Stimulated activated CD8-positive, alpha-beta memory T cell treated with anti-CD3 and anti-CD28 coated beads, Interleukin-4, amount 100 ng/mL, for 4 hours (primary cell): ENCODE measurements at places on chromosomes 16 and 17.

DNA sequence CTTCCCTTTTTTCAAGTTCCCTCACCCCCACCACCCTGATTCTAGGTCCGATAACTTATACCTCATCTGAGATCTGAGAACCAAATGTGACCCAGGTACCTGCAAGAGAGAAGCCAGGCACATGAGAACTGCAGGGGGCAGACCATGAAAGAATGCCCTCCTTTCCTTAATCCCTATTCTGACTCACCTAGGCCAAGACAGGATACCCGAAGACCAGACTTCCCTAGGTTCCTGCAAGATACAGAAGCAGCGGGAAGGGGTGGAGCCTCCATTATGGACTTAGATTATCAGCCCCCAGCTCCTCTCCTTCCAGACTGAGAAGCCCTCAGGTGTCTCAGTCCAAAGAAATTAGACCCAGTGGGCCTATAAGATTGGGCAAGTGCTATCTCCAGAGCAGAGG lies 2.1 kb downstream of the KCNAB3 start:
- no peak for DNase-seq

DNA sequence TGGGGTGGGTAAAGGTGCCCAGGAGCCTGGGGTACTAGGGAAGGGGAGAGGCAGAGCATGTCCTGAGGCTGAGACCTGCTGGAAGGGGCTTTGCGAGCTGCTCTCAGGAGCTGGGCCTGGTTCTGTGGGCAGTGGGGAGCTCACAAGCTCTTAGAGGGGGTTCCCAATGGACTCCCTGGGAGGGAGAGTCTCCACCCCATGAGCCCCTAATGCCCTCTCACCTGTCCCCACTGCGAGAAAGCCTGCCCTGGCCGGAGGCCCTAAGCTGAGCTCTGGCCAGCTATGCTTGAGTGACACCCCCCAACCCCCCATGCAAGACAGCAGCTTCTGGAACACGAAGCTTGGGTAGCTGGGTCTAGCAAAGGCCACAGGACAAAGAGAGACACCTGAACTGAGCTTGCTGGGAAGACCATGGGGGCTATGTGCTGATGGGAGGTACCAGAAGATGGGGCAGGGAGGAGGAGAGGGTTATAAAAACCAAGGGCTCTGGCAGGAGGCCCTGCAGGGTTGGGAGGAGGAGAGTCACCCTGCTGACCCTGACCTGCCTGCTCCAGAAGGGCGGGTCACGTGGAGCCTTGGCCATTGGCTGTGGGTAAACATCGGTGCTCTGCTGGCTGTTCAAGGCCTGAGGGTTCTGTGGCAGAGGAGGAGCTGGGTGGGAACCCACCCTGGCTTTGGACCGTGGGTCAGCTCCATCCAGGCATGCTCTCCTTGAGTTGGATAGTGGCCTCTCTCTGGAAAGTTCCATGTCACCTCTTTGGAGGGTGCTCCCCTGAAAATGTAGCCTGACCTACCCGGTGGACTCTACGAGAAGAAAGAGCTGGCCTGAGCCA lies 106.7 kb downstream of the RAB11FIP4 start:
- DNase-seq = no peak

DNA sequence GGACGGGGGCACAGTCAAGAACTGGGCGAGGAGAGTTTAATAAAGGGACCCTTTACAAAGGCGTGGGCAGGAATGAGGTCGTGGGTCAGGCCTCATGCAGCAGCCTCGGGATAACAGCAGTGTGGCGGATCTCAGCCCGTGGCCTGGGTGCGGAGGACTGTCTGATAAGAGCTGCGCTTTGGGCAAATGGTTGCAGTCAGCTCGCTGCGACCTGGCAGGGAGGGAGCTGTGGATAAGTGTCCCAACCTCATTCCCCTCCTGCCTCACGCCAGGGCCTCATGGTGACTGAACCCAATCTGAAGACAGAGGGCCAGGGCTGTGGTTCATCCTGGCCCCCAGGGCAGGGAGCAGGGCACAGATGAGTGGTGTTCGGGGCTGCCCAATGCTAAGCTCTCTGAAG lies 13.6 kb downstream of the SMTNL2 start:
- DNase-seq = no peak

GRCh38 chr16:15980329-15980728 lies 30.9 kb downstream of the ABCC1 start:
- DNase-seq = no peak

GRCh38 chr17:82348866-82349265 lies 10.2 kb upstream of the TEX19 start:
- DNase-seq = no peak

- DNase-seq = no peak
Measured at GRCh38 chr16:23258919-23259237, 43.2 kb upstream of the SCNN1B start.

DNA sequence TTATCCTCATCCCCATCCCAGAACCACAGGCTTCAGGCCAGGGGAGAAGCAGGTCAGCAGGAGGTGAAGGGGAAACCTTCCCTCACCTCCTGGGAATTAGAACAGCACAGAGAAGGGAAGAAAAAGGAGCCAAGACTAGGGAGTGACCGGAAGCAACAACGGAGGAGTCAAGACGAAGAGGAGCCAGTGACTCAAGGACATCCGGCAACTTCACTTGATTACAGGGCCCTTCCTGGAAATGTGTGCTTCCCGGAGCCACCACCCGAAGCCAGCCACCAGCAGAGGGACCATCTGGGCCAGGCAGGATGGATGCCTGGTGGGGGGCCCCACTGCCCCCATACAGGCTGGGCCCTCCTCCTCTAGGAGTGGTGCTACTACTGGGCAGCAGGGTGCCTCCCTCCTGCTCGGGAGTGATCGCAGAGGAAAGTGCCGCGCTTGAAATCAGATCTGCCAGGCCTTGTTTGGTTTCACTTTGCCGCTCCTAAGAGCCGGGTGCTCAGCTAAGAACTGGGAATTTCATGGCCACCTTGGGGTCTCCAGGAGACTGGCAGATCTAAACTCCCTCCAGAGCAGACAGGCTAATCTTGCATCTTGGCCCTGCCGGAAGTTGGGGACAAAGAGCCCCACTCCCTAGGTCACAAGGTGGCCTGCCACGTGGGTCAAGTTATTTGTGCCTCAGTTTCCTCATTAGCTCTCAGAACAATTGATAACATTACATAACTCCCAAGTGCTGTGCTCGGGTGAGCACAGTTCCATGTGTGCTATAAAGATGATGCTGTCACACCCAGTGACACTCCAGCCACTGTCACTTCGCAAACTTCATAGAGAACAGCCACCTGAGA lies 6.6 kb downstream of the CDC42EP4 start:
- DNase-seq = no peak

- no peak for DNase-seq
Measured at GRCh38 chr17:61057257-61057656, 342.4 kb upstream of the TBX2 start.

- no peak for DNase-seq
Measured at GRCh38 chr16:66489385-66489784, 60.5 kb downstream of the TK2 start.

- peak; percentile 52 for DNase-seq
Measured at GRCh38 chr16:88781140-88782077, 3.6 kb downstream of the PIEZO1 start.

- no peak for DNase-seq
Measured at GRCh38 chr17:13182450-13182849, 164.6 kb upstream of the ELAC2 start.

DNA sequence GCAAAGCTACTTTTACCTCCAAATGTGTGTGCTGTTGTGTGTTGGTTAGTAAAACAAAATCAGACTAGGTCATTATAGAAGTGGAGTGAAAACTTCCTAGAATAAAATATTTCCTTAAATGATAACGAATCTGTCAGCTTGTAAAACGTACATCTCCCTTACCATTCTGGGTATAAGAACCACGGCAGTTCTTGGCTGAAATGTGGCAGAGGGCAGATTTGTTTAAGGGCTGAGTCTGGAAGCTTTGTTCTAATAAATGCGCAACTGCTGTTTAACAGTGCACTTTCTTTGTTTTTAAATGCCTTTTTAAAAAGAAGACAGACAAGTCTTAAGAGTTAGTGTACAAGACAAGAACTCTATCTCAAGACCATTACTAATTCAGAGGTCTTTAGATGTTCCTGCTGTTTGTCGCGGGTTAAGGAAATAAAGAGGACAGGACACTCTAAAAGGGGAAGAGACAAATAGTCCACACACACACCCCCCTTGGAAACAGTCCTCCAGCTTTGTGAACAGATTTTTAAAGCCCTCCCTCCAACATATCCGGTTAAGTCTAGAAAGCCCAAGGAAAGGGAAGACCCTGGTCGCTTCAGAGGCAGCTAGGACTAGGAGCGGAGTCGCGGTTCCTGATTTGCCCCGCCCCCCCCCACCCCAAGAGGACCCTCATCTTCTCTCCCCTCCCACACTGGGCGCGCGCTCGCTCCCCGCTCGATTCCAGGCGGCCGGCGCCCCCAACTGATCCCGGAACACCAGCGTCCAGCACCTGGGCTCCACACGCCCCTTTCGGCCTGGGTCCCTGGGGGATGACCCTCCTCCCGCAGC lies 658 bp downstream of the SYNRG start:
- DNase-seq = no peak

GRCh38 chr17:1091900-1092299 lies 87.9 kb downstream of the ABR start:
- DNase-seq = no peak

- DNase-seq = no peak
Measured at GRCh38 chr17:42456223-42457106, 2.2 kb upstream of the ATP6V0A1 start.

GRCh38 chr17:40090237-40091119 lies 9.9 kb downstream of the NR1D1 start:
- DNase-seq = no peak

DNA sequence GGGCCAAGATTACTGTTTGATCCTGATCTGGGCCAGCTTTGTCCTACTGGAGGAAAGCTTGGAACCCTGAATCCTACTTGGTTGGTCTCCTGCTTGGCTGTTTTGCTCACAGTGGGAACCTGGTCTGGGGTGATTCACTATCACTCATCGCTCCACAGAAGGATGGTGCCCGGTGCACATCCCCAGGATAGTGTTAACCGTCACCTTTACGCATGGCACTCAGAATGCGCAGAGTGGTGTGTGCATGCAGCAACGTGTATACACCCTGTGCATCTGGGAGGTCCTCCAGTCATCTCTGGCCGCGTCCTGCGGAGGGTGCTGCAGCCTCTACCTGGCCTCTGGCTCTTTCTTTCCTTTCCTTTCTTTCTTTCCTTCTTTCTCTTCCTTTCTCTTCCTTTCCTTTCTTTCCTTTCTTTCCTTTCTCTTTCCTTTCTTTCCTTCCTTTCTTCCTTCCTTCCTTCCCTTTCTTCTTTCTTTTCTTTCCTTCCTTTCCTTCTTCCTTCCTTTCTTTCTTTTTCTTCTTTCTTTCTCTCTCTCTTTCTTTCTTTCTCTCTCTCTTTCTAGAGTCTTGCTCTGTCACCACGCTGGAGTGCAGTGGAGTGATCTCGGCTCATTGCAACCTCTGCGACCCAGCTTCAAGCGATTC lies 13.1 kb downstream of the SOCS3 start:
- DNase-seq = no peak

DNA sequence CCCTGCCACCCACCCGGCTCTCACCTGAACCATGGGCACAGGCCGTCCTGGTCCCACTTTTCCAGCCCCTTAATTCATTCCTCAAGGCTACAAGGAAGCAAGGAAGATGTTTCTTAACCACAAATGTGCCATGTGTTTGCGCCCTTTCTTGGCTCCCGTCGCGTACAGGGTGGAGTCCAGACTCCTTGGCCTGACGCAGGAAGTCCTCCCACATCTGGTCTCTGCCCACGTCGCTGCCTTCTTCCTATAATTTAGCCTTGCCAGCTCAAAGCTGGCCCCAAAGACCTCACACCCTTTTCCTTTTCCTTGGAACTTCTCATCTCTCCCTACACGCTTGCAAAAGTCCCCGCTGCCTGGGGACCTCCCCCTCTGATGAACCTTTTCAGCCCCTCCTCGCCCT lies 38.8 kb upstream of the BHLHA9 start:
- no peak for DNase-seq

- DNase-seq = no peak
Measured at GRCh38 chr16:53201900-53202299, 147.1 kb downstream of the CHD9 start.

- no peak for DNase-seq
Measured at GRCh38 chr16:27740496-27741201, 190.7 kb downstream of the KATNIP start.

- no peak for DNase-seq
Measured at GRCh38 chr16:50071075-50071671, 5.4 kb downstream of the HEATR3 start.

- DNase-seq = no peak
Measured at GRCh38 chr17:57438066-57438731, 181.9 kb downstream of the MSI2 start.

DNA sequence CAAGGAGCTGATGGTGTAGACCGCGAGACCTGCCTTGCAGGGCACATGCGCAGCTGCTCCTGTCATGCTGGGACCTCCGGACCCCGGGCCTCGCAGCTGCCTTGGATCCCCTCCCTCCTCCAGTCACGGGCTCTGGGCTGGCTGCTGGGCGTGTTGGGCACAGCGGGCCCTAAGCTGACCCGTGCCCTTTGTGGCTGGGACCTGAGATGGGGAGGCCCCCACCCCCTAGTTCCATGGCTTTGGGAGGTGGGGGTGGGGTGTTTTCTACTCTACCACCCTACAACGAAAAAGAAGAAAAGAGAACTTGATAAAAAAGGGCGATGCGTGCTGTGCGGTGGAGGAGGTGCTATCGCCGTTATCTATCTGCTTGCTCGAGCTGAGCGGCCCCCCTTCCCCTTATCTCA lies 14.5 kb downstream of the ZFPM1 start:
- no peak for DNase-seq

GRCh38 chr16:77374384-77374783 lies 60.5 kb downstream of the ADAMTS18 start:
- DNase-seq = no peak

GRCh38 chr16:9344508-9344907 lies 253.1 kb downstream of the HAPSTR1 start:
- no peak for DNase-seq

DNA sequence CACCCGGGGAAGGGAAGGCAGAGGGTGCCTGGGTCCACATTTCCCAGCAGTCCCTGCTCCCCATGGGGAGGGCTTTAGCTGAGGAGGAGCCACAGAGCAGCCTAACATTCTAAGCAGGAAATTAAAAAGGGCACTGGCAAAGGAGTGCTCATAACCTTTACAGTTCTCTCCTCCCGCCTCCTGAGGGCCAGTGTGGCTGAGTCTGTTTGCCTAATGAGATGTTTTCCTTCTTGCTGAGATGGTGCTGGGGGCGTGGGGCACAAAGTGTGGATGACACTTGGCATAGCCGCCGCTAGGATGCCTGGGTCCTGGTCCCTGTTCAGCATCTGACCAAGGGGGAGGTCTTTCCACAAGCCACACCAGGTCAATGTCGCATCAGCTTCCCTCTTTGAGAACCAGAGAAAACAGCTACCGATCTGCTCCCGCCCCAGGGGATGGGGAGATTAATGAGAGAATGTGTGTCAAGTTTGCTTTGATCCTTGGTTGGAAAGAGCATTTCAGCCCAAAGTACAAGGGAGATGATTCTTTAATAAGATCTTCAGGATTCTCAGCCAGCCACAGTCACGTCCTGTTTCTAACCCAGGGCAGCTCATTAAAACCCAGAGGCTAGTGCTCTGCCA lies 5.8 kb downstream of the KIF18B start:
- no peak for DNase-seq

GRCh38 chr17:79982986-79983385 lies 52.7 kb downstream of the TBC1D16 start:
- no peak for DNase-seq
